Endodermal cell (in vitro differentiated cells): ENCODE measurements at places on chromosomes 7 and 10. TPM values are rescaled to one million over a fixed set of nuclear protein-coding genes. Genes with fewer than 3 reads are reported as not detected.

The FEZF1 gene
- total RNA-seq: 0.22 and 0.41 TPM in 2 replicates

The PON3 gene
- 0.53 TPM in 1 of 3 replicates, not detected in the others for total RNA-seq

The NRBF2 gene
- total RNA-seq: 26.6 to 28.9 TPM (median 27.9 TPM) in 3 replicates

The ZNF488 gene
- 0.28 to 0.53 TPM (median 0.44 TPM) in 3 replicates for total RNA-seq

The LIPK gene
- not detected in 2 replicates for total RNA-seq

The OR2A2 gene
- total RNA-seq: not detected in 2 replicates

The CYP26A1 gene
- total RNA-seq: 761 and 857 TPM in 2 replicates

The ZNF800 gene
- 10.1 to 19.0 TPM (median 16.8 TPM) in 3 replicates for total RNA-seq

The STN1 gene
- 13.4 and 13.5 TPM in 2 replicates for total RNA-seq

The SORCS1 gene
- 79.6 to 86.0 TPM (median 83.3 TPM) in 3 replicates for total RNA-seq

The MGMT gene
- total RNA-seq: 29.0 and 33.7 TPM in 2 replicates

The ZWINT gene
- 30.4 to 83.5 TPM (median 78.5 TPM) in 3 replicates for total RNA-seq

The GIMAP7 gene
- not detected in 3 replicates for total RNA-seq

The CNPY1 gene
- total RNA-seq: not detected in 2 replicates

The ATE1 gene
- total RNA-seq: 31.2 and 31.9 TPM in 2 replicates

The SPDYE2B gene
- not detected in 2 replicates for total RNA-seq
